ENCODE measurements at places on chromosomes 12 and 14.

DNA sequence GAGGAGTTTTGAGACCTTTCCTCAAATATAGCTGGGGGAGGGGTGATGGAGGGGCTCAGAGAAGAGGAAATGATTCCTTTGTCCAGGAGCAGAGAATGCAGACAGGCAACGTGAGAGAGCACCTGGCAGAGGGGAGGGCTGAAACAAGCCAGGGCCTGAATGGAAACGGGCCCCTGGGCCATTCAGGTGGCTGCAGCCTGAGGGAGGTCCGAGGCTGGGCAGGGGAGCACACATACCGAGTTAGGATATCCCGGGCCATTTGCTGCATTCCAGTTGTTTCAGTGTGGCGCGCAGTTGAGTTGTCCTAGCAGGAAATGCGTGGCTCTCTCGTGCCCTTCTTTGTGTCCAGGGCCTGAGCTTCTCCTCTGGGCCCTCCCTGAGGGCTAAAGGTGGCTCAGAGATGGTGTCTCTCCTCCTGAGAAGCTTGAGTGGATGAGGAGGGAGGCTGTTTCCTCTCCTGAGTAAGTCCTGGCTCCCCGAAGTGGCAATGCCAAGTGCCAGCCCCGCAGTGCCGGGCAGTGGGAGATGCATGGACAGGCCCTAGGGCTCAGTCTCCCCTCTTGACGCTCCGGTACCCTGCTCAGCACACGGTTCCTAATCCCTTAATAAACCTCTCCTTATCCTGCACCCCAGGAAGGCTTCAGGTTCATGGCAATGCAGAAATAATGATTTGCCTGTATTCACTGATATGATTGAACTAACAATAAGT lies 85.5 kb upstream of the VRK1 start:
- no peak for DNase-seq

DNA sequence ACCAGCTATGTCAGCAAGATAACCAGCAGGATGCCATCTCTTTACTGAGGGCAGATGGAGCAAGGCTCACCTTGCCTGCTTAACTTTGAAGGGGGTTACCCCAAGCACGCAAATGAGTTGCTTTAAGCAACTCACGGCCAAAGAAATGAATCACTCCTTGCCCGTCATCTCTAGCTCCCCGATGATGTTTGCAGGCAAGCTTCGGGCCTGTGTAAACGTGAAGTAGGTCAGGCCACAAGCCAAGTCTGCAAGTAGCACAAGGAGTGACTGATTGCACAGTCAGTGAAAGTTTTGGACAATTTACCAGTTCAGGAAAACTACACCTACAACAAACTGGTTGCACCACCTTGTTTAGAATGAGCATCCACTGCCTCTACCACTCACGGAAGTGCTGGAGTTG lies 699.7 kb upstream of the TBX3 start:
- DNase-seq: peak; percentile 69

DNA sequence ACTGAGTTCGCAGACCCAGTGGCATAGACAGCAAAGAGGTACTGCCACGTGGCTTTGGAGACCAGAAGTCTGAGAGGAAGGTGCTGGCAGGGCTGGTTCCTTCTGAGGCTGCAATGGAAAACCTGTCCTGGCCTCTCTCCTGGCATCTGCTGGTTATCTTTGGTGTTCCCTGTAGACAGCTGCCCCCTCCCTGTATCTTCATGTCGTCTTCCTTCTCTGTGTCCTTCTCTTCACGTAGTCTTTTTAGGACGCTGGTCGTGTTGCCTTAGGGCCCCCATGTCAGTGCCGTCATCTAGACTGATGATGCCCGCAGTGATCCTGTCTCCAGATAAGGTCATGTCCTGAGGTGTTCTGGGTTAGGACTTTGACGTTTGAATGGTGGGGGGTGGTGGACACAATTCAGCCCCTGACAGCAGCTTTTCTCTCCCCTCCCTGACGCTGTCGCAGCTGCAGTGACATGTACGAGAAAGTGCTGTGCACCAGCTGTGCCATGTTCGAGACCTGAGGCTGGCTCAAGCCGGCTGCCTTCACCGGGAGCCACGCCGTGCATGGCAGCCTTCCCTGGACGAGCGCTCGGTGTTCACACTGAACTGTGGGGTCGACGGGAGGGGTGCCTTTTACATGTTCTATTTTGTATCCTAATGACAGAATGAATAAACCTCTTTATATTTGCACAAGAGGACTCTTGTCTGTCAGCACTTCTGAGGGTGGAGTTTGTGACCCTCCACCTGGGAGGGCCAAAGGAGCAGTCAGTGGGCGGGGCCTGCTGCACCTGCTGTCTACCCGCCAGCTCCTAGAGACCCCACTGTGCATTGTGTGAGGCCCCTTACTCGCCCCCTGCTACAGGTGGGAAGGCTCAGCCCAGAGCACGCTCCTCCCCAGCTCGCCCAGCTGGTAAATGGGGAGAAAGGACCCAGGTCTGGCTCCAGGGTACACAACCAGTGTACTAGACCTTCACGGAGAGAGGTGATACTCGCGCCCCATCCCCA lies 6.3 kb downstream of the SIVA1 start:
- DNase-seq: no peak

DNA sequence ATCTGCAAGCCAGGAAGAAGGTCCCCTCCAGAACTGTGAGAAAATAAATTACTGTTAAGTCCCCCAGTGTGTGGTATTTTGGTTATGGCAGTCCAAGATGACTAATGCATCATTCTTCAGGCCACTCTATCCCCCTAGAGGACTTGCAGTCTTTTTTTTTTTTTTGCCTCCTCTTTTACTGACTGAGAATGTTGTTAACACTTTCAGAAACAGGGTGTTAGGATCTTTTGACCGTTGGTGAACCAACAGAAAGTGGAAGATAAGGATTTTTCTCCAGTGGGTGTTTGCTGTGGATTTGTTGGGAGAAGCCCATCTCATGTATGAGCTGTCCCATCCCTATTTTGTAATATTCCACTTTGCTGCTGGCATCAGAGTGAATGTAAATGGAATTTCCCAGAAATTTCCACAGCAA lies 37.8 kb downstream of the MARK3 start:
- peak; percentile 68 for DNase-seq

DNA sequence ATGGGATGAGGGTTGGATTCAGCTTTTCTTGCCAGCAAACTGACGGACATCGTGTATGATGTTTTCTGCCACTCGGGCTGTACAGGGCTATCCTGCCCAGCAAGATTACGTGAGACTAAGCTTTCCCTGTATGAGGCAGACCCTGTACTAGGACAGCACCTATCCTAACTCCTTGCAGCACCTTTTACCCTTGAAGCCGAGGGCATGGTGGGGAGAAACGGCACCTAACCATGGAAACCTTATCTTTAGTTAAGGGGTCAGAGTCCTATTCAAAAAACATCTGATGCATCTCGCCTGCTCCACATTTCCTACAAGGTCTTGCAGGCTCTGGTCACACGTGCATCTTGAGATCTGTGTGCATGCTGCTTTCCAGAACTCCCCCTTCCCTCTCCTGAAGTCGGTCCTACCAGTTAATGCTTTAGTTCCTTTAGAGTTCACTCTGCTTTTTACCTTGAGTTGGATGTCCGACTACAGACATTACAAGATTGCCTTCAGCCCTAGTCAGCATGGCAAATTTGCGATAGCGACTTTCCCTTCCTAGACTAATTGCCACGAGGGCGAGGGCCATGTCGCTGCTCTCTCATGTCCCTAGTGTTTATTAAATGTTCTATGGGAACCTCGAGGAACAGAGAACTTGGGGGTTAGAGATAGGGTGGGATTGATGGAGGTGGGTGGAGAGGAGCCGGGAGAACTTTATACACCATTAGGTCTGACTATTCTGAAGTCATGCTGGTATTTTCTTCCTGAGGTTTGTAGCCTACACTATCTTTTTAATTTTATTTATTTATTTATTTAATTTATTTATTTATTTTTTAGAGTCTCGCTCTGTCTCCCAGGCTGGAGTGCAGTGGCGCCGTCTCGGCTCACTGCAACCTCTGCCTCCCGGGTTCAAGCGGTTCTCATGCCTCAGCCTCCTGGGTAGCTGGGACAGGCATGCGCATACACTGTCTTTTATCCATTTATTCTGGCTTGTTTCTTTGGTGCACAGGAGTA lies 6.6 kb downstream of the RAN start:
- no peak for DNase-seq

All from fibroblast of pulmonary artery (primary cell).